PC-9 (cell line): ENCODE measurements at places on chromosomes 7 and 10. TPM values are rescaled to one million over a fixed set of nuclear protein-coding genes. Genes with fewer than 3 reads are reported as not detected.

The CYP3A4 gene
- not detected in 2 replicates for total RNA-seq

The NODAL gene
- not detected in 2 replicates for total RNA-seq

GRCh38 chr10:79275431-79275851, 71.8 kb upstream of the PPIF start:
- no peak for DNase-seq

- DNase-seq: no peak
Measured at GRCh38 chr10:4127518-4128315, 342.7 kb upstream of the KLF6 start.

DNA sequence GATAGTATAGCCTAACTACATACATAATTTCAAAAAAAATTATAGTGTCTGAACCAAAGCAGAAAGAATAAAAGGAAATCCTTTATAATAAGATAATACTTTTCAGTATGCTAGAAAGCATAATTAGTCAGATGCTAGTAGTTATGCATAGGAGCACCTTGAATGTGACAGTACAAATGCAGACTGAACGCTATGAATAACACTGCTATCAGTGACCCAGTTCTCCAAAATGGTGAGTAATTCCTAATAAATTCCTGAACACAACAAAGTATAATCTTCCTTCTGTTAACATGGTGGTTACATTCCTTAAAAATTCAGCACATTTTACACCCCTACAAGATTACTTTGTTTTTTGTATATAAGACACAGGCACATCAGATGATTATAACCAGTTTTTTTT, 1.2 kb upstream of the CHPF2 start:
- DNase-seq: no peak

GRCh38 chr10:70694418-70695141, 22.3 kb downstream of the ADAMTS14 start:
- no peak for DNase-seq

DNA sequence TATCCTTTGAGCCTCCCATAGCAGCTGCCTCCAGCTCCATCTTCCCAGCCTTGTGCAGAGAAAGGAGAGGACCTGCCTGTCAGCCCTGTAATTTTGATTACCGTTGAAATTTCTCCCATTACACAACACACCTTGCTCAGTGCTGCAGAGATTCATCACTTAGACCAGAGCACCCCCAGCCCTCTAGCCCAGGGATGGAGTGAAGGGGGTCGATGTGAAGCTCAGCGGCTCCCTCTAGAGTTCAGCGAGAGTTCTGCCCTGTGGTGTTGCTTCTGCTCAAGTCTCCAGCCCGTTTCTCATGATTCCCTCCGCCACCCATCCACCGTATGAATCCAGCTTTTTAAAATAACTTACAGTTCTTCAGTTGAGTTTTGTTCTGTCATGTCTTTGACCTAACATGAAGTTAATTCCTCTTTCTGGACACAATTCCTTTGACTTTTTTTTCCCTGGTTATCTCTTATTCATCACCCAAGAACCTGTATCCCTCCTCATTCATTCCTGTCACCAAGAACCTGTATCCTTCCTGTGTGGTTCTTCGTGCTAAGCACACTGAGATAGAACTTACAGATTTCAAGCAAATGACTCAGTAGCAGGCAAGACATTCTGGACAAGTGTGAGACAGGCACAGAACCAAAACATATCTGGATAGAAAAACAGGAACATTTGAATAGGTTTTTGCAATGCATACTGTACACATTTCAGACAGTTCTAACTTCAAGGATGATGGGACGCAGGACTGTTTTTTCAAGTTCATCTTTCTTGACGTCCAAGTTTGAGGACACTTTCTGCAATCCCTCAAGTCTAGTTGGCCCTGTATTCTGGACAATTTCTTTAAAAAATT, 35.0 kb upstream of the ZNF32 start:
- DNase-seq: peak; percentile 17

DNA sequence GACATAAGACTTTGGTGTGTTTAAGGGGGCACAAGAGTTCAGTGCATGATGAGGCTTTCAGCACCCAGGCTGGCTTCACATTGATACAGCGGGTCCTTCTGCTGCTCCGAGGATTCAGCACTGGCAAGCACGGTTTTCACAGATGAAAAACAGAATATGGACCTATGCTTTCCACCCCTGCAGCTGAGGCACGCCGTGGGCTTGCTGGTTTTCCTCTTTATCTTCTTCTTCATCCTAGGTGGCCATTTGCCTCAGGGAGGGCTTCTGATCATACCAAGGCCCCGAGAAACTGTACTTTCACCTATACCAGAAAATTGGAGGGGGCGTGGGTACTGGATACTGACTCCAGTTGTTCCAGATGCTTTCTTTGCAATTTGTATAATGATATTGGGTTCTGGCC, 277.1 kb upstream of the ZNF32 start:
- DNase-seq: no peak

DNA sequence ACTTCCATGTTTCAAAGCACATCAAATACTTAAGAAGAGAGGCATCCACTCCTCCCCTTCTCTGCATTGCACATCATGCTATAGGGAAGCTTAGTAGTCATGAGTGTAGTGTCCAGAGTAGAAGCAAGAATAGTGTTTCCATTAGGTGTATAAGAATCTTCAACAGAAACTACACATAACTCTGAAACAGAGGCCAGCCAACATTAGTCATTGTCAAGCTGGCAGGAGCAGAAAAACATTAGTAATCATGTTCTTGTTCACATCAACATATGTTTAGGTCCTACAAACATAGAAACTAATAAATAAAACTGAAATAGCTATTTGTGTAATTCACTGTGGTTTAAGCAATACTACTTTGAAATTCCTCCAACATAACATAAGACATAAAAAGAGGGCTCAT, 370.2 kb downstream of the PPP1R3A start:
- no peak for DNase-seq

DNA sequence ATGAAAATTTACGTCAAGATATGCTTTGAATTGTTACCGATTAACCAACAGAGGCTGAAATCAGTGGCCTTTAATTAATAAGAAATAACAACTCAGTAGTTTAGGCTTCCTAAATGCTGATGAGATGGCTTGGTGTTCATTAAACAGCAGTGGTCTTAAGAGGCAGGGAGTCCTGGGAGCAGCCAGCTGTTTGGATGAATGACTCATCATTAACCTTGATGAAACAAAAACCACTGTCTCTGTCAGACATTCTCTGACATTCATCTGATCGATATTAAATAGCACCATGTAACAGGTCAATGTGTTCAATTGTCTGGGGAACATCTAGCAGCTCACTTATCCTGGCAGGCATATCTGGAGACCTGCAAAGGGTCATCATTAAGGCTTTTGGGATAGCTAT, 234.2 kb upstream of the LRRN3 start:
- no peak for DNase-seq

- DNase-seq: no peak
Measured at GRCh38 chr10:76695069-76695468, 942.5 kb downstream of the KCNMA1 start.
